B cell (primary cell): ENCODE measurements at places on chromosomes 1 and 21.

DNA sequence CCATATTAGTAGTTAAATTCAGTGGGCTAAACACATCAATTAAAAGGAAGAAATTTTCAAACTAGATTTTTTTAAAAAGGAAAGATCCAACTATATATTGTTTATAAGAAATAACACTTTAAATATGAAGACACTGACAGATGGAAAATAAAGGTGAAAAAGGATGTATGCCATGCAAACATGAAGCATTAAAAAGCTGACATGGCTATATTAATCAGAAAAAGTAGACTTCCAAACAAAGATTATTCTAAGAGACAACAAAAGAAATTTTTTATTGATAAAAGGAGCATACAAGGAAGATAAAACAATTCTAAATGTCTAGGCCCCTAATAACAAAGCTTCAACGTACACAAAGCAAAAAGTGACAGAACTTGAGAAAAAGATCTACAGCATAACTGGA is 92.2 kb downstream of the ATF6 start:
- no peak for DNase-seq

DNA sequence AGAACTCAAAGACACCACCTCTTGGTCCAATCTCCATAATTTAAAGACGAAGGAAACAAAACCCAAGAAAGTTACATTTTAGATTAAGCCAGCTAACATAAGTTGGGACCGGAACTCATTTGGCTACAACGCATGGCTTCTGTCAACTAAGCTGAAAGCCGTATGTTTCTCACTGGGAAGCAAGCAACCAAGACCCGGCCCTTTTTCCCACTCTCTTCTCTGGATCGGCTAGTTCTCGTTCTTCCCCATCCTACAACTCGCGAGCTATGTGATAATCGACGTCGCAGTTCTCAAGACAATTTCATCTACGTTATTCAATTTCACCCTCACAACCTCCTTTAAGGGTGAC is 601 bp downstream of the CCT8 start:
- DNase-seq, result no peak

DNA sequence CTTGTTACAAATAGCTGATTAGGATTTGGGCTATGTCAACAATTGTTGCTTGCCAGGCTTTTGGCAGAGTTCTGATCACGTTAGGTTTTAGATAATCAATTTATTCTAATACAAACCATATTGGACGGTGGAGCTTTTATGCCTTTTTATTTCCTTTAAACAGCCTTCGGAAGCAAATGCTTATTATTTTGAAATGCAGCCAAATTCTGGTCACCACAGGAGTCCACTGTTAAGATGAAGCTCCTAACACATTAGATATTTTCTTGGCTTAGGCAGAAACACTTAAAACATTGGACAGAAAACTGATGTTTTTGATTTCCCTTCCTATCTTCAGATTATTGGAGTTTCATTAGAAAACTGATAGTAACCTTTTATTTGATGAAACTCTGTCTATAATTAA is 82.9 kb downstream of the CENPF start:
- DNase-seq, result no peak

DNA sequence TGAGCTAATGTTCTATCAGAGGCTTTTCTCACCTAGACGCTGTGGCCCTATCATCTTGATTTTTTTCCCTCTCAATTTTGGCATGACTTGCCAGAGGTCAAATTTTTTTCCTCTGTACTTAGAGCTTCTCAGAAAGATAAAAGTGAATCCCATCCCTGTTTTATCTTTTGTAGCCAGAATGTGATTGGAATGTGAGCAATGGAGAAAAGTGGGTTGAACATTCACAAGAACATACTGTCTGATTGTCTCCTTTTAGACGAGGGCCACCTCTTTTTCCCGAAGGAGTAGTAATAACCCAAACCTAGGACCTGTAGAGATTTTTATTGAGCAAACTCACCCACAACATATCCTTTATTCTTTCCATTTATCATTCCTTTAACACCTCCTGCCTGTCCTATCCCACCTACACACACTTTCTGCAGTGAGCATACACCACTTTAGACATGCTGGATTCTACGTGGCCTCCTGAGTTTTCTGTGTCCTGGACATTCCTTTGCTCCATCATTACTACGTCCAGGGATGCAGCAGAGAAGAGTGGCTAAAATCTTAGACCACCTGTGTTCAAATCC is 15.9 kb downstream of the S100A10 start:
- no peak for DNase-seq

GRCh38 chr1:67764633-67765032 is 68.6 kb downstream of the GNG12 start:
- DNase-seq, result no peak

DNA sequence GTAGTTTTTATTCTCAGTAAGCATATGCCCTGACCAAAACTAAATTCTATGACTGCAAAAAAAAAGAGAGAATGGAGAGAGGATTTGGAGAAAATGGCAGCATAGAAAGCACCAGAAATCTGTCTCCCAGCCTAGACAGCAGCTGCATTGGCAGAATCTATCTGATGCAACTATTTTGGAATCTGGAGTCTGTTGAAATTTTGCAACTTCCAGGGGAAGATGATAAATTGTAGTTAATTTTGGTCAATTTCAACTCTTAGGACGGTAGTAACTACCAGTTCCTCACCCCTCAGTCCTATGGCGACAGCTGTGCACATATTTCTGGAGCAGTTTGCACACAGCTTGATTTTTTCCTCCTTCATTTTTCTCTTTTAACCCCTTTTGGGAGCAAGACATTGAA is 10.9 kb downstream of the EXO5 start:
- no peak for DNase-seq
